ENCODE measurements at places on chromosomes 12 and 14.

GRCh38 chr12:132453361-132454192 lies 36.4 kb upstream of the FBRSL1 start:
- DNase-seq: no peak

- DNase-seq: no peak
Measured at GRCh38 chr12:3559601-3560294, 68.7 kb downstream of the PRMT8 start.

DNA sequence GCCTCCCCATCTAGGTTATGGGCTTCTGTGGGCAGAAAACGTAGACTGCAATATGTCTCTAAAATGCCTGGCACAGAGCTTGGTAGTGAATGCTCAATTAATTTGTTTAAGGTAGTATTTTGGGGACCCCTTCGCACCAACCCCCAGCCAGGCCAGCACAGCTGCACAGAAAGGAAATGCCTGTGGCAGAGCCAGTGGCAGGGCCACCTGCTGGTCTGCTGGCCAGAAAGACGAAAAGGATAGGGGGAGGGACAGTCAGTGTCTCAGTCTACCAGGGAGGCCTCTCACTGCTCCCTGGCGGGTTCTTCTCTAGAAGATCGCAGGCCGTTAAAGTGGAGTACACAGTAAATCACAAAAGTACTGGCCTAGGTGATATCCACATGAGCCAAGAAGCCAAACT lies 3.5 kb downstream of the RAB15 start:
- DNase-seq: no peak

- no peak for DNase-seq
Measured at GRCh38 chr14:96162741-96163140, 41.9 kb upstream of the BDKRB2 start.
